Cardiac muscle cell (in vitro differentiated cells and primary cell): ENCODE measurements at places on chromosomes 11 and 22. TPM values are rescaled to one million over a fixed set of nuclear protein-coding genes. Genes with fewer than 3 reads are reported as not detected.

- no peak for DNase-seq
These were observed 2.9 kb downstream of the DENND6B start for GRCh38 chr22:50323900-50324299.

Gene KCNJ1
- total RNA-seq, result not detected in 2 replicates

Gene HORMAD2
- not detected in 2 replicates for total RNA-seq

GRCh38 chr11:29900382-29900781 is 116.4 kb downstream of the KCNA4 start:
- no peak for DNase-seq

DNA sequence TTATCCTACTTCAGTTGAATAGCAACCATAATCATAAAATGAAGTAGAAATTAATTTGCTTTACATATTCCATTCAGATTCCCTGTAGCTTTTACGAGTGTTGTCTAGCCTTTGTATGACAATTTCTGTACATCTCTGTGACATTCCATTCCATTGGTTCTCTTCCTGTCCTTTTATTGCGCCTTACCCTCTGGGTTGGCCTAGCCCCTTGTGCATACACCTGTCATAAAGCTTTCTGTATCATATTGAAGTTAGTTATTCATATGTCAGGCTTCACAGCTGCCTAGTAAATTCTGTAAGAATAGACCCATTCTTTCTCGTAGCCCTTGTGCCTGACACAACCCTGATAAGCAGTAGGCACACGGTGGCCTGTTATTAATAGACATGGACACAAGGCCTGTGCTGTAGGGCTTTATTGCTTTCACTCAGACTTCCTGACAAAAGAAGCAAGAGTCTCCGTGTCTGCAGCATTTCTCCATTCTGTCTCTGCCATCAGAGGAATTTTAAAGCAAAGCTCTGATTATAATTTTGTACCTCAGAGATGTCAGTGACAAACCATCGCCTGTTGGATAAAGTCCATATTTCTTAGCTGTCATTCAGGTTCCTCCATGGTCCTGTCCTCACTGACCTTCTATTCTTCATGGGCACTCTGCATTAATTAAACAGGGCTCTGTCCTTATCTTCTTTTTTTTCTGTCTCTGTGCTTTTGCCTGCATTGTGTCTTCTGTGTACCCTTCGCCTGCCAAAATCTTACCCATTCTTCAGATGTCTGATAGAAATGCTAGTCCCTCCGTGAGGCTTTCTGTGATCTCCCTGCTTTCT is 49.4 kb downstream of the BID start:
- DNase-seq, result peak; percentile 66

GRCh38 chr22:35638410-35638809 is 9.8 kb upstream of the APOL6 start:
- DNase-seq, result peak; percentile 24

DNA sequence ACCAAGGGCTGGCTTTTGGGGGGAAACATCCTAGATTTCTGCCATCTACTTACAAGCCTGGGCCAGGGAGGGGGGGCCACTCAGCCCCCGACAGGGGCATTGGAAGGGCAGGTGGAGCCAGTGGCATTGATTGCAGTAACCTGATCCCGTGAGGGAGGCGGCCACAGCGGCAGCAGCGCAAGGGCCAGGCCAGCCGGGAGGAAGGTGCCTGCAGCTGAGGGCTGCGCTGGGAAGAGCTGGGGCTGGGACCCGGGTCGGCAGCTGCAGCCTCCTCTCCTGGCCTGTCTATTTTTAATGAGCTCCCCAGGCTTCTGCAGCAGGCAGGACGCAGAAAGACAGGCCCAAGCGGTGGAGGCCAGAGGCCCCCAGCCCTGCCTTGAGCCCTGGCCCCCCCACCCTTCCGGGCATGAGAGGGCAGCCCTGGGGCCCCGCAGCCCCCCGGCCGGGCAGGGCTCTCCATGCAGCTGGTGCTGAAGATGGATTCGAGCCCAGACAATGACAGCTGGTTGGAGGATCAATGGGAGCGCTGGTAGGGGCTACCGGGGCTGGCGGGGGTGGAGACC is 10.6 kb downstream of the FREY1 start:
- peak; percentile 81 for DNase-seq

GRCh38 chr11:43327987-43328386 is 16.2 kb downstream of the API5 start:
- DNase-seq, result no peak

DNA sequence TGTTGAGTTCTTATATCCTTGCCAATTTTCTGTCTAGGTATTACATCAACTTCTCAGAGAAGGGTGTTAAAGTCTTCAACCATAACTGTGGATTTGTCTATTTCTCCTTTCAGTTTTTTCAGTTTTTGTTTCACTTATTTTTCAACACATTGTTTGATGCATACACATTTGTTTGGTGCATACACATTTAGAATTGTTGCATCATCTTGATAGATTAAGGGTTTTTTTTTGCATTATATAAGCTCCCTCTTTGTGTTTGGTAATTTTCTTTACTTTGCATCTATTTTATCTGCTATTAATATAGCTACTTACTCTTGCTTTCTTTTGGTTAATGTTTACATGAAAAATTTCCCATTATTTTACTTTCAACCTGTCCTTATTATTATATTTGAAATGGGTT is 20.8 kb upstream of the TRAF6 start:
- no peak for DNase-seq

DNA sequence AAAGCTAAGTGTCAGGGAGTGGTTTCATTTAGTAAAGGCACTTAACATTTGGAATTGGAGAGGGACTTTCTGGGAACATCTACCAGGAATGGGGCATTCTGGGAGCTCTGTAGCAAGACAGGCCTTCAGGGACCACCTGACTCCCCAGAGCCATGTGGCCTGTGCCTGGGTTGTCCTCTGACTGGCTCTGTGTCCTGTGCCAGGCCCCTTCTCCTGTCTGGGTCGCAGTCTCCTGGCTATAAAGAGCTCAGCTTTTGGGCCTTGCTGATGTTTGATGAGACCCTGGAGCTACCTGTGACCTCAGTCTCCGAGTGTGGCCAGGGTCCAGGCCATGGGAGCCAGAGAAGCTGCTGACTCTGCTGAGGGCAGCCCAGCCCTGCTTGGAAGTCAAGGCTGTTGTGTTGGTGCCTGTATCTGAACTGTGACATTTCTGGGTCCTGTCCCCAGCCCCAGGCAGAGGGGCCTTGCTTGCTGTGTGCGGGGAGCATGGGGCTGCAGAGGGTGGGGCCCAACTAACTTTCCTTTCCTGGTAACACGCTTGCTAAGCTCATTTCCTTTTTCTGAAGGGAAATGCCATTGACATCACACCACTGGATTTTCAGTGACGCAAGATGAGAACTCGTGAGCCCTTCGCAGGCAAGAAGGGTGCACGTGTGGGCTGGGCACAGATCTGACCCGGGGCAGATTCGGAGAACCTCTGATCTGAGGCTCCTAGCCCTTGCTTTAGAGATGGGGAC is 41.3 kb downstream of the LRRC32 start:
- no peak for DNase-seq

Gene KCNK4
- not detected in 2 replicates for total RNA-seq
